ENCODE measurements at places on chromosomes 12 and 14.

- peak; percentile 53 for DNase-seq
These were observed at the start of gene CCDC177 for GRCh38 chr14:69574263-69574953. Gene CCDC177 (minus strand): TSS chr14:69574871. CDS start chr14:69573622, 1,249 bp downstream.

DNA sequence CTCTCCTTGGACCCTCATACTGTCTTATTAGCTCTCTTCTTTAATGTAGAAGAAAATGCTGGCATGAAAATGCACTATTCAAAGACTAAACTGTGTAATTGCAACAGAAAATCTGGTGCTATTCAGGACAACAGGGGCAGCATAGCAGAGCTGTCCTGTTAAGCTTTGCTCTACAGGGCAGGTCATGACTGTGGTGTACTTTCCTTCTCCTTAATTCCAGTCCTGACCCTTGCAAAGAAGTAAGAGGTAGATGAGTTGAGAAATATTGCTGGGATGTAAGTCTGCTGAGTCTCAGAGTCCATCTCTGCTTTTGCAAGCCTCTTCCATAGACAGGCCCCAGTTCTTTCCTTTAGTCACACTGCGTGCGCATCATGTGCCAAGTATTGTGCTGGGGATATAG, 52.6 kb upstream of the STK38L start:
- no peak for DNase-seq

DNA sequence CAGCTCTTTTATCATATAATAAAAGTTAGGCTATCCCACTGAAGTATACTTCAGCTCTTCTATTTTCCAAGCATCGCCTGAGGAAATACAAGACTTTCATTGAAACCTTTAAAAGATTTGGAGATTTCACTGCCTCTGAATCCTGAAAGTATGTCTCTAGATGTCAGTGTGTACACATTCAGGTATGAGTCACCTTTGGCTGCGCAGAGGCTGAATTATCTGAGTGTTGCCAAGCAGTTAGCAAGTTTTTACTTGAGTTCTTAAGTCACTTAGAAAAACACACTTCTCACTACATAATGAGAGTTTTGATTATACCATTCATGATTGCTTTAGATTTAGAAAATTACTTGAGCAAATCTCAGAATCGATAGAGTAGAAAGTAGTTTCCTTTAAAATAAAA, 210.3 kb downstream of the TMTC2 start:
- DNase-seq = peak; percentile 47

DNA sequence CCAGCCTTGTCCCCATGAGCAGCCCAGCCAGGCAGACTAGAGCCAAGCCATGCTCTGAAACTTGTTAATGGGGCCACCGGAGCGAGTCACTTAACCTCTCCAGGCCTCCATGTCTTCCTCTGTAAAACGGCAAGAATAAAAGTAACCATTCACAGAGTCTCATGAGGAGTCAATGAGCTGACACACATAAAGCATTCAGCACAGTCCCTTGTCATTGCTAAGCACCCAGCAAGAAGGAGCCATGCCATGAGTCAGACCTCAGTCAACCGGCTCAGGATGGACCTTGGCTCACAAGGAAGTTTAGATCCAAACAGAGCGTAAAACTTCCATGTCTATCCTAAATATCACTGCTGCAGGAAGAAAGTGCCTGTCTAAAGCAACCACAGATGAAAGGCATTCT, 10.6 kb downstream of the FICD start:
- DNase-seq = no peak

DNA sequence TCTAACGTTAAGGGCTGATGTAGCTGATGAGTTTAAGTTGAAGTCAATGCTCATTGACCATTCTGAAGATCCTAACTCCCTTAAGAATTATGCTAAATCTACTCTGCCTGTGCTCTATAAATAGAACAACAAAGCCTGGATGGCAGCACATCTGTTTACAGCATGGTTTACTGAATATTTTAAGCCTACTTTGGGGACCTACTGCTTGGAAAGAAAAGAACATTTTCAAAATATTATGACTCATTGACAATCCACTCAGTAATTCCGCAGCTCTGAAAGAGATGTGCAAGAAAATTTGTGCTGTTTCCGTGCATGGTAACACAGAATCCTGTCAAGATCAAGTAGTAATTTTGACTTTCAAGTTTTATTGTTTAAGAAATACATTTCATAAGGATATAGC, 35.0 kb upstream of the NAV3 start:
- no peak for DNase-seq

DNA sequence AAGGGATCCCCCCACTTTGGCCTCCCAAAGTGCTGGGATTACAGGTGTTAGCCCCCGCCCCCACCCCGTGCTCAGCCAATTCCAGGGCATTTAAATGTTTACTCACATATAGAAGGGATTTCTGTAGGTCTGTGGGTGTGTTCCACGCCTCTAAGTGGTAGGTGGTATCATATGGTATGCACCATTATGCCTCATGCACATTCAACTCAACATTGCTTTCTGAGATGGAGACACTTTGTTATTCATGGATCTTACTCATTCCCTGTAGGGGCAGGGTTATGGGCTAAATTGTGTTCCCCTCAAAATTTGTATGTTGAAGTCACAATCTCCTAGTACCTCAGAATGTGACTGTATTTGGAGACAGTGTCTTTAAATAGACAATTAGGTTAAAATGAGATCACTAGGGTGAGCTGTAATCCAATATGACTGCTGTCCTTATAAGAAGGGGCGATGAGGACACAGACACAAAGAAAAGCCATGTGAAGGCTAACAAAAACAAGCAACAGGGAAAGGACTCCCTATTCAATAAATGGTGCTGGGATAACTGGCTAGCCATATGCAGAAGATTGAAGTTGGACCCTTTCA, 200.6 kb downstream of the EFCAB11 start:
- no peak for DNase-seq

DNA sequence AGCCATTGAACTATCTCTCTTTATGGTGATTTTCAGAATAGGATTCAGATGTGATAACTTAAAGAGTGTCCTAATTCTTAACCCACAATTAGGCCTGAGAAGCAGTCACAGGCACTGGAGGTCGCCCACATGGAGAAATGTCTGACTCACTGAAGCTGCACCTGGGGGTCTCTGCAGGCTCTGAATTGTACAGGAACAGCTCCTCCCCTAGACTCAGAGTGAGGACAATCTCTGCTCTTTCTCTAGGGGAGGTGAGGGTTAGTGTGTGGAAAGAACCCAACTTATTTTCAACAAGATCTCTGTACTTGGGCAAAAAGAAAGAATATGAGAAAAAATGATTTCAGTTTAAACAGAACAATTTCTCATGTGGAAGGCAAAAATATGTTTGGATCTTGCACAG, 1124.6 kb downstream of the TMEM121 start:
- no peak for DNase-seq
